T-helper 1 cell (primary cell): ENCODE measurements at places on chromosomes 11 and 22.

DNA sequence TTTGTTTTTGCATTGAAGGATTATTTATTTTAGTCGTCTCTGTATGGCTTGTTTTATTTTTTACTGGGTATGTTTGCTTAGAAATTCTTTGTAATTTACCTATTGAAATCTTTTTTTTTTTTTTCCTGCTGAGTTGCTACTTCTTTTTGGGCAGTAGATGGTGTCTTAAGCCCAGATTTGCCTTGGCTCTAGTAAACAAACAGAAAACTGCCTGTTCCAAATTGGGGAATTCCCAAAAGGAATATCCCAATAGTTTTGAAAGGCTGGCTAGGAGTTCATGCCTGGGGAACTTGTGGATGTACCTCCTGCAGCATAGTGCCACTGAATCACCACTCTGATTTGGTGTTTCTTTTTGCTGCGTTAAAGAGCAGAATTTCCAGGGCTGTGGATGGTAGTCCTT is 17.7 kb downstream of the PAMR1 start:
- DNase-seq = no peak

GRCh38 chr11:119012629-119013170 is 5.4 kb downstream of the RPS25 start:
- no peak for DNase-seq

GRCh38 chr11:130403271-130403804 is 25.1 kb downstream of the ADAMTS8 start:
- no peak for DNase-seq

- DNase-seq = no peak
Observed at GRCh38 chr22:34308101-34308500, 387.8 kb upstream of the LARGE1 start.

GRCh38 chr11:44424841-44425240 is 114.9 kb upstream of the ALX4 start:
- DNase-seq = no peak

GRCh38 chr11:113715882-113716625 is 9.9 kb upstream of the TMPRSS5 start:
- no peak for DNase-seq

GRCh38 chr11:111532365-111532709 is 8.2 kb upstream of the LAYN start:
- no peak for DNase-seq

GRCh38 chr11:35623621-35624168 is 5.4 kb downstream of the FJX1 start:
- no peak for DNase-seq
